ENCODE measurements at places on chromosomes 16 and 17. TPM values are rescaled to one million over a fixed set of nuclear protein-coding genes. Genes with fewer than 3 reads are reported as not detected.

Gene KRT36
- total RNA-seq: not detected

Gene KRT24
- total RNA-seq: not detected

Gene TAT
- total RNA-seq: not detected

Gene PRSS8
- total RNA-seq: not detected

Gene CD300LB
- not detected for total RNA-seq

Gene LONP2
- total RNA-seq: 54.4 TPM

Gene PRR29
- 0.85 TPM for total RNA-seq

Gene EME1
- total RNA-seq: 3.7 TPM

Gene TBC1D3D
- total RNA-seq: not detected

Gene CRISPLD2
- total RNA-seq: 3.3 TPM

Gene INCA1
- total RNA-seq: 0.28 TPM

Gene SLC47A2
- not detected for total RNA-seq

Gene TMEM238L
- total RNA-seq: not detected
